ENCODE measurements at places on chromosomes 5 and 9.

DNA sequence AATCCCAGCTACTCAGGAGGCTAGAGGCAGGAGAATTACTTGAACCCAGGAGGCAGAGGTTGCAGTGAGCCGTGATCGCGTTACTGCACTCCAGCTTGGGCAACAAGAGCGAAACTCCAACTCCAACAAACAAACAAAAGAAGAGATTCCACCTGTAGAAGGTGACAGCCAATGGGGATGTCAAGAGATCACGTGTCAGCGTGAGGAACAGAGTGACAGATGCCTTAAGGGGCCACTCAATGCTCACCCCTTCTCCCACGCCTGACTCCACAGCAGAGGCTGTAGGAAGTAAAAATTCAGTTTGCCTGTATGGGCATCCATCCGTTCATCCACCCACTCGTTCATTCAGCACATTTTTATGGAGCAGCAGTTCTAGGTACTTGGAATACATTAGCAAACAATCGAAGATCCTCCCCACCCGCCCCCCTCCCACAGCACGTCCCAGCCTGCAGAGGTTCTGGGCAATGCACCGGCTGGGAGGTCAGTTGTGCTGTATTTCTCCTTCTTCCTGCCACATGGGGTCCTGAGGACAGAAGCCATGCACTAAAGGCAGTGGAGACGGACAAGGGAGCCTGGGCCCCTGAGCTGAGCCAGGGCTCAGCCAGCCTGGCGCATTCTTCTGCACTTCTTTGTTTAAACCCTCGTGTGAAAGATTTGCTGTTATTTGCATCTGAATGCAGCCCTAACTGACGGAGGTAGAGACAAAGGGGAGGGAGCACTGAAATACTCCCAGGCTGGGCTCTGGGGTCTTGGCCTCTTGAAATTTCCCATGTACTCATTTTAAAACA, 11.3 kb upstream of the RNF130 start:
- no peak for DNase-seq

- no peak for DNase-seq
These were observed 10.0 kb upstream of the C5 start for GRCh38 chr9:121059998-121060636.

DNA sequence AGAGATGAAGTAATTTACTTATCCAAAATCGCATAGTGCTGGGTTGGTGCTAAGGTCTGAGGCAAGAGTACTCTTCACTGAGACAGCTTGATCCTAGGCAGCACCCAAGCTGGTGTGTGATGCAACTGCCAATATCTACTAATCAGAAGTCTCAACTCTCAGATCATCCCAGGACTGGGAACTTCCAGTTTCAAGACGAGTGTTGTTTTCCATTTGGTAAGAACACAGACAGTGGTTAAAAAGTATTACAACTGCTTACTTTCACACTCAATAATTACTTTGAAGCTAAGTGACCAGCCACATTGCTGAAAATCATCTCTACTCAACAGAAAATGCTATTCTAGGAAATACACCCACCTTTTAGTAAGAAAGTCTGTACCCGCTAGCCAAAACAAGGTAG, 45.3 kb downstream of the FBXW11 start:
- DNase-seq: peak; percentile 18

- DNase-seq: no peak
These were observed 260.8 kb downstream of the AUH start for GRCh38 chr9:91100878-91101450.

DNA sequence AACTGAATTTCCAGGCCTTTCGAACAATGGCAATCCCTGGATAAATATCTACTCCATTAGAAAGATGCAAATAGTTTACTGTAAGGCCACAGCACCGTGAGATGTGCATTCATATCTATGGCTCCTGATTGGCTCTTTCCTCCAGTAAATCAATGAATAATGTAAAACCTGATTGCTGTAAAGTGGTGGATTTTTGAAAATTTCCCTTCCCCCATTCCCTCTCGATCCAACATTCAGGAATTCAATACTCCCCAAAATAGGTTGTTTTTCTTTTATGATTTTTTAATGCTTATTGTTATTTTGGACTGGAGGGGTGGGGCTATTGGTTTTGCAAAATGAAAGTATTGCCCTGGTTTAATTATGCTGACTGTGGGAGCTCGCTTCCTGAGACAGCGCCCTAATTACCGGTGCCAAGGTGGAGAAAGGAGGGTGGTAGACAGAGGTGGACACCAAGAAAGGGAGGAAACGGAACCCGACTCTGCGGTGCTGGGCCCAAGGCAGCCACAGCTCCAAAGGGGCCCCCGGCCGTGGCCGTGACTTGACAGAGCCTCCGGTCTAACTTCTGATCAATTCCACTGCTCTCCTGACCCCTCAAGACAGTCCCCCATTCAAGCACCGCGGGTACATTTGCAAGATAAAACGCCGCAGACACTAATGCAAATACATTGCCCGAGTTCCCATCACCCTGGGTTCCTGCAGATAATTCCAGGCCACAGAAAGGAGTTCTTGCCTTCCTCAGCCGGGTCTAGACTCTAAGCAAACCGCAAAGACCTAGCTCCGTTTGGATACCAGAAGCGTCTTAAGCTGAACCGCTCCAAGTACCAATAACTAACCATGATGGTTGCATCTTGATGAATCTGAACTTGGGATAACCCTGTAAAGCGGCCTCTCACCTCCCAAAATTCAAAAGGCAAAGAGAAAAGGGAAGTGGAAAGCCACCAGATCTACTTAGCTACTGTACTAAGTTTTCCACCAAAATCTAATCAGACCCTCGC, 211.2 kb downstream of the MEF2C start:
- DNase-seq: no peak
